Activated naive CD4-positive, alpha-beta T cell (primary cell): ENCODE measurements at places on chromosomes 12 and 14.

DNA sequence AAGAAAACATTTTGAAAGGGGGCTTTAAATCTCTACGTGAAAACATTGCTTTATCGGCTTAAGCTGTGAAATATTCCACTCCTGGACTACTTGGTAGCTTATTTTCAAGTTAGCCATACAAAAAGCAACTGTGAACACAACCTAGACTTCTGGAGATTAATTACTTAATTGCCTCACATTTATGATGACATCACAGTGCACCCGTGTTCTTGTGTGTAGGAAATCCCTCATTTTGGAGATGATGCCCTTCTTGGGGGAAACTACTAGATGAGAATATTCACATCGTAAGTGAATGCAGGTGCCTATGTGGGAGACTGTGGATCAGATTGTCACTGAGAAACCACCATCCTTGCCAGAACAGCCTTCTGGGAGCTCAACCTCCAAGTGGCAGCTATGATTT lies 10.5 kb upstream of the B4GALNT3 start:
- DNase-seq: no peak

- DNase-seq: no peak
These were observed 292.8 kb upstream of the SFSWAP start for GRCh38 chr12:131418121-131418520.

DNA sequence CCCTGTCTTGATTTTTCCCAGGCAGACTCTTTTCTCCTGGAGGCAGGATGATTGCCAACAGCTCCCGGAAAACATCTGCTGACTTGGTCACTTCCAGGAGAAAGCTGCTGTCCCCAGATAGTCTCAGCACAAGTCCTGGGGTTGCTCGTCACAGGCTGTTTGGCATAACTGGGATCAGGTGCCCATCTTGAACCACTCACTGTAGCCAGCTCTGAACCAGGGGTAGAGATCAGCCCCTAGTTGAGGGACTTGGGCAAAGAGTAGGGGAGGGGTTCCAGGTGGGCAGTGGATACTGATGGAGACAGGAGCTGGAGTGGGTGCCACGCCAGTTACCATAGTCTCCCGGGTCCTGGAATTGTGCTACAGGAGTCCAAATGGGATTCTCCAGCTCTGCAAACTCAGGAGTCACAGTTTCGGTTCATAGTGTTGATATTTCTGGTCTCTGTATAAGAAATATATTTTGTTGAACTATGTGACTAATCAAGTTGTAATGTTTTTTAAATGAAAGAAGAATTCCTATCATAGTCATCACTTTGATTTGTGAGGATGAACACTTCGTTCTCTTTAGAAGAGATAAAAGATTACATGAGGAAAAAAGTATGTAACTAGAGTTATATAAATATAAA lies 1154.5 kb downstream of the AACS start:
- DNase-seq: no peak

DNA sequence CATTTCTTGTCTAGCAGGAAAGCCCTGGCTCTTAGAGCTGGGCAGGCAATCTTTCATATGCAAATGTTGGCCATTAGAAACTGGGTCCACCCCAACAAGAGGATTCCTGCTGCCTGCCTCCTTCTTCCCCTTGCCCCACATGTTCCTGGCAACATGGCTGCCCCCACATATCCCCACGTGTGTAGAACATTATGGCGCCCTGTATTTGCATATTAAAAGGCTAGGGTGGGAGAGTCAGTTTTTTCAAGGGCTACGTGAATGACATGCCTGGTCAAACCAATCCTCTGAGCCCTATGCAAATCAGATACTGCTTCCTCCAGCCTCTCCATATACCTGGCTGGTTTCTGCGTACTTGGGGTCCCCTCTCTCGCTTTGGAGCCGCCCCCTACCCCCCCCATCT lies 514.0 kb downstream of the FUT8 start:
- DNase-seq: no peak

GRCh38 chr12:97075934-97076630 lies 169.0 kb downstream of the NEDD1 start:
- no peak for DNase-seq

- DNase-seq: no peak
These were observed 123.3 kb downstream of the CEP83 start for GRCh38 chr12:94336211-94336925.

DNA sequence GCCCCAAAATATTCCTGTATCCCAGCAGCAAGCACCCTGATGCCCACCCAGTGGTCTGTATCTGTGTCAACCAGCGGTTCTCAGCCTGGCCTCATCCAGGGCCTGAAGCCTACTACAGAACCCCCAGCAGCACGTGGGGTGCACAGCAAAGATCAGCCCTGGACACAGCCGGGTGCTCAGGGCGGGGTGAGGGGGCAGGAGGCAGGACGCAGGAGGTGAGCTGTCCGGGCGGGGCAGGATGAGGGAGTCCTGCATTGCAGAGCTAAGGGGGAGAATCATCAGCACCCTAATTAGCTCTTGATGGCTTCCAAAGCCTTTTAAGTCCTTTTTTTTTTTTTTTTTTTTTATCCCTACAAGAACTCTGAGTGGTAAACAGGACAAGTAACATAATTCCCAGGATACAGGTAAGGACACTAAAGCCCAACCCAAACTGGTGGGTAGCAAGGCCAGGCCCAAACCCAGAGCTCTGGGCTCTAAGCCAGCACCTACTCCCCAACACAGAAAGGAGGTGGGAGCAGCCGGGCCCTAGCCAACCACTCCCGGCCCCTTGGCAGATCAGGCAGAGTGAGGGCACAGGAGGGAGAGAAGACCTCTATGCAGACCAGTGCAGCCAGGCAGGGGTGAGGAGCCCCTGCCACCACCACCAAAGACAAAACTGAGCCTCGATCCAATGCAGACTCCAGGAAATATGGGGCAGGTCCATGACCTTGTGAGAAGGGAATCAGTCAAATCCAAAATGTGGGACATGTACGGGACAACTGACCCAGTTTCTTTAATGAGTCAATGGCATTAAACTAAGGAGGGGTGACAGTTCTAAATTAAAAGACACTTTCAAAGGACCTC lies 32.3 kb upstream of the EIF5 start:
- no peak for DNase-seq

DNA sequence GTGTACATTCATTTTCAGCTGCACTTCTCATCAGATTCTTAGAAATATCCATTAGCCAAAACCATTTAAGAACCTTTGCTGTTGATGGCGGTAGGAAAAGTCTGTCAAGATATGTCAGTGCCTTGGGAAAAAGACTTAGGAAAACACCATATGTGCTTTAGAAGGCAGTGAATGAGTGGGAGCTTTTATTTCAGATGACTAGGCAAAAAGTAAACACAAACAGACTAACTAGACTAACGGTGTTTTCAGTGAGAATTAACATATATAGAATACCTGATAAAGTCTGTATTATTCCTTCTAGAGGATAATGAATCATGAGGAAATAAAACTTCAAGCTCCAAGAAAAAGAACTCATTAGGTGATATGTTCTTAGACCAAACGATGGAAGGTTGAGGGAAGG lies 418.9 kb downstream of the NAV3 start:
- no peak for DNase-seq

DNA sequence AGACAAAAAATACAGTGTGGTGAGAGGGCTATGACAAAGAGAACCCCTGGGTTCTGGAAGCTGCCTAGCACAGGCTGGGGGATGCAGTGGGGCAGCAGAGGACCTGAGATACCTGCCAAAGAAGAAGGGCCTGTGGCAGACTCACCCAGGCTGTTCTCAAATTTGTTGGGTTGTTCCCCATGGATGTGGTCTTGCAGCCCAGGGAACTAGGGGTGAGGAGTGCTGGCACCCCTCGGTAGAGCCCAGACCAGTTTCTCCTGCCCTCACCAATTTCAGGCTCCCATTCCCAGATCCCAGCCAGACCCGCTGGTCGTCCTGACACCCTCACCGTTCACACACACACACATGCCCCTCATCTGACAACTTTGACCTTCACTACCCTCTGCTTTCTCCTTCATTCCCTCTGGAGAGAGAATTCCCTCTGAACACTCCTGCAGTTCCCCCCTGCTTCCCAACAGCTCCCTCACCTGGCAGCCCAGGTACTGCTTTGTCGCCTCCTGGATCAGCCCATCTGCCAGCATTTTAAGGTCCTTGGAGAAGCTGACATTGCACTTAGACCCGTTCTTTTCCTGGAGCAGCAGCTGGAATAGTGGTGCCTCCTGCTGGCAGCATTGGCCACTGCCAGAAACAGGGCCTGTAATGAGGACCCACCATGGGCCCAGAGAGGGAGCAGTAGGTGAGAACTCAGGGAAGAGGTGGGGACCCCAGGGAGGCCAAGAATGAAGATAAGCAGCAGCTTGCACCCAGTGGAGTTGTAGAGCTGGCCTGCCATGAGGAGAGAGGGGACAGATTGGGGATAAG lies 5.9 kb upstream of the GDF11 start:
- no peak for DNase-seq
